ENCODE measurements at places on chromosomes 5 and 9.

- H3K36me3 ChIP-seq, result no peaks in the 10 kb centered on the region
- no peak overlapping the region for H3K27ac ChIP-seq
- peaks cover 28% of the 10 kb centered on the region for H3K4me1 ChIP-seq
- DNase-seq, result no peak
Measured at GRCh38 chr5:138950421-138951031, 75.4 kb upstream of the LRRTM2 start.

- no peak overlapping the region for H3K27ac ChIP-seq
- H3K36me3 ChIP-seq, result no peaks in the 10 kb centered on the region
- no peak overlapping the region for H3K4me3 ChIP-seq
- no peak for DNase-seq
Measured at GRCh38 chr5:16791036-16791705, 144.9 kb downstream of the MYO10 start.

GRCh38 chr5:64766941-64767340, 1.6 kb downstream of the SREK1IP1 start:
- H3K36me3 ChIP-seq, result no peaks in the 10 kb centered on the region
- peaks cover 62% of the 10 kb centered on the region for H3K4me1 ChIP-seq
- peak overlapping the region; percentile 87 for H3K4me3 ChIP-seq
- DNase-seq, result no peak
- no peaks in the 10 kb centered on the region for H3K27me3 ChIP-seq

DNA sequence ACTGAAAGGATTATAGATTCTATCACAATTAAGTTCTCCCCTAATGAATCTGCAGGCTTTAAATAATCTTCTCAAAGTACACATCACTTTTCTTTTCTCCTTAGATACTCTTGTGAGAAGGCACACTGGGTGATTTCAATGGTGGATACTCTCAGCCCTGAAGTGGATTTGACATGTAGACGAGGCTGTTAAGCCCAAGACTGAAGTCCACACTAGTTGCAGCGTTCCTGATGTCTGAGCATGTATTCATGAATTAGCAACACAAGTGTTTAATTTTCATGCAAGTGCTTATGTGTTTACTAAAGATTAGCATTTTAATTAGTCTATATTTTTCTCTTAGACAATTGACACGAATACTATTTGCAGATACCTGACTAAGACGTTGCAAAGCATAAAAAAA, 218.9 kb downstream of the TMEM161B start:
- no peak for DNase-seq
- no peaks in the 10 kb centered on the region for H3K4me1 ChIP-seq
- no peak overlapping the region for H3K27ac ChIP-seq
- no peak overlapping the region for H3K4me3 ChIP-seq
- H3K36me3 ChIP-seq, result no peaks in the 10 kb centered on the region

GRCh38 chr5:92553326-92553725, 1027.7 kb downstream of the NR2F1-AS1 start:
- H3K36me3 ChIP-seq, result no peaks in the 10 kb centered on the region
- H3K4me3 ChIP-seq, result no peak overlapping the region
- no peak for DNase-seq

GRCh38 chr5:129963359-129963758, 59.1 kb downstream of the CHSY3 start:
- H3K4me3 ChIP-seq, result no peak overlapping the region
- no peaks in the 10 kb centered on the region for H3K36me3 ChIP-seq
- no peak overlapping the region for H3K27ac ChIP-seq

GRCh38 chr5:10711562-10711961, 49.5 kb downstream of the DAP start:
- no peak for DNase-seq
- H3K4me1 ChIP-seq, result no peaks in the 10 kb centered on the region
- H3K27me3 ChIP-seq, result no peaks in the 10 kb centered on the region
- no peaks in the 10 kb centered on the region for H3K36me3 ChIP-seq
- H3K4me3 ChIP-seq, result no peak overlapping the region
- no peak overlapping the region for H3K27ac ChIP-seq

- H3K27me3 ChIP-seq, result no peaks in the 10 kb centered on the region
- H3K4me3 ChIP-seq, result no peak overlapping the region
- no peaks in the 10 kb centered on the region for H3K36me3 ChIP-seq
- no peak for DNase-seq
- H3K27ac ChIP-seq, result no peak overlapping the region
- H3K4me1 ChIP-seq, result no peaks in the 10 kb centered on the region
Measured at GRCh38 chr9:15915711-15916110, 362.9 kb downstream of the CCDC171 start.

DNA sequence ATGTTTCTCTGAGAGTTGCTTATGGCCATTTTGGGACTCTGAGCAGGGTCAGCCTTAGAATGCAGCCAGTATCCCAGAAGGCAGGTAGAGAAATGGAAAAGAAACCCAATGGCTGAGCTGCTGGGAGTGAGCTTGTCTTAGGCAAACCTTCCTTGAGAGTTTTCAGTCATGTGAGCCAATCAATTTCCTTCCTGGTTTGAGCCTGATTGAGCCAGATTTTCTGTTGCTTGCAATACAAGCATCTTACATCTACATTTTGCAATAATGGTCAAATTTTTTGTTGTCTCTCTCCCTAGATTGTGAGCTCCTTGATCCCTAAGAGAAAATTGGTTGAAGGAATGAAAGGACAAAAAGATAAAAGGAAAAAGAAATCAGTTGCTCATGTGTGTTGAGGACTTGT, 155.3 kb downstream of the SNX18 start:
- H3K36me3 ChIP-seq, result no peaks in the 10 kb centered on the region
- no peak for DNase-seq
- no peak overlapping the region for H3K27ac ChIP-seq

DNA sequence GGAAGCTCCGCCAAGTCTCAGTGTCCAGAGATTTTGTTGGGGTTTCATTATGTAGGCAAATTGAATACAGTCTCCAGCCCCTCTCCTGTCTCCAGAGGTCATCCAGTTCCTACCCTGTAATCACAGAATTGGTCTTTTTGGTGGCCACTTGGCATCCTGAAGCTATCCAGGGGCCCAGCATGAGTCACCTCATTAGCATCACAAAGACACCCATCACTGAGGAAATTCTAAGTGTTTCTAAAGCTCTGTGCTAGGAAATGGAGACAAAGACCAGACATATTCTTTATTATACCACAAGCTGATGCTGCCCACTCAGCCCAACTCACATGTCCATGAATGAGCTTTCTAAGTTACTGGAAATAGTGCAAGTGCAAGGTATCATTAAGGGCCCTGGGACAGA, 229.9 kb downstream of the DOCK8 start:
- peaks cover 34% of the 10 kb centered on the region for H3K4me1 ChIP-seq
- DNase-seq, result no peak
- no peak overlapping the region for H3K4me3 ChIP-seq
- H3K27ac ChIP-seq, result no peak overlapping the region
- H3K36me3 ChIP-seq, result no peaks in the 10 kb centered on the region
- no peaks in the 10 kb centered on the region for H3K27me3 ChIP-seq

DNA sequence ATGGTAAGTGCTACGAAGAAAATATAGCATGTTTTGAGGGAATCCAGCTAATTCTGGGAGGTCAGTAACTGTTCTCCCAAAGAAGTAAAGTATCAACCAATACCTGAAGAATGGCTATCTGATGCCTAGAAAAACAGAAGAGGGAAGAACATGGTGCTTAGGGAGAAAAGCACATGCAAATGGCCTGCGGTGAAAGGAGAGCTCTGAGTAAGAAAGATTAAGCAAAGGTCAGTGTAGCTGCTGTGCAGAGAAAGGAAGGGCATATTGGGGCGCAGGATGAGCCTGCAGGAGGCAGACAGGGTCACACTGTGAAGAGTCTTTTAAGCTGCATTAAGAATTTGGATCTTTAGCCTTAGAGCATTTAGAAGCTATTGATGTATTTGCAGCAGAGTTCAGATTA, 11.0 kb downstream of the ADRB2 start:
- H3K4me3 ChIP-seq, result no peak overlapping the region
- H3K27me3 ChIP-seq, result no peaks in the 10 kb centered on the region
- H3K27ac ChIP-seq, result no peak overlapping the region
- no peak for DNase-seq

DNA sequence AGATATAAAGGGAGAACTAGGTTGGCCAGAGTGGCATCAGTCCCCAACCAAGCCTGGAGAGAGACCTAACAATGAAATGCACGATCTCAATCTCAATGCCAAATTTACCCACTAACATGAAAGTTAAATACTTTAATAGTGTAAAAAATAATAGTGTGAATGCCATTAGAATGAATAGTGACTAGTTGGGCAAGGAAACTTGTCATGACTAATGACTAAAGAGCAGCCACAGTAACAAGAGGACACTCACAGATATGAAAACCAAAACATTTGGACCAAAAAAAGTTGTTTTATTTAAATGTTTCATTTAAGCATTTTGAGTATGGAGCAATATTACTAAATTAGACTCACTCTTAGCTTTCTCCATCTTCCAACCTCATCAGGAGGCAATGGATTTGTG, 1853.8 kb downstream of the EFNA5 start:
- no peaks in the 10 kb centered on the region for H3K36me3 ChIP-seq
- no peak overlapping the region for H3K4me3 ChIP-seq
- no peak for DNase-seq
- no peaks in the 10 kb centered on the region for H3K27me3 ChIP-seq
- H3K27ac ChIP-seq, result no peak overlapping the region
- no peaks in the 10 kb centered on the region for H3K4me1 ChIP-seq

DNA sequence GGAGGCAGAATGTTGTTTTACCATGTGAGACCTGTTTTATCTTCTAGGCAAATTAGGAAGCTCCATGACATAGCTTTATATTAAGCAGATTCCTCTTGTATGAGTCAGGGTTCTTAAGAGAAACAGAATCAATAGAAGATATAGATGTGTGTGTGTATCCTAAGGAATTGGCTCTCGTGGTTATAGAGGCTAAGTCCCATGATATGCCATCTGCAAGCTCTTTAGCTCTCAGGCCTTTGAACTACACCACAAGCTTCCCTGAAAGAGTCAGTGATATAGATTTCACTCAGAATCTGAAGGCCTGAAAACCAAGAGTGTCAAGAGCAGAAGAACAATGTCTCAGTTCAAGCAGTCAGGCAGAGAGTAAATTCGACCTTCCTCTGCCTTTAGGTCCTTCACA, 365.8 kb upstream of the ZNF608 start:
- no peak overlapping the region for H3K27ac ChIP-seq
- no peaks in the 10 kb centered on the region for H3K36me3 ChIP-seq
- H3K4me3 ChIP-seq, result no peak overlapping the region
- no peaks in the 10 kb centered on the region for H3K4me1 ChIP-seq

DNA sequence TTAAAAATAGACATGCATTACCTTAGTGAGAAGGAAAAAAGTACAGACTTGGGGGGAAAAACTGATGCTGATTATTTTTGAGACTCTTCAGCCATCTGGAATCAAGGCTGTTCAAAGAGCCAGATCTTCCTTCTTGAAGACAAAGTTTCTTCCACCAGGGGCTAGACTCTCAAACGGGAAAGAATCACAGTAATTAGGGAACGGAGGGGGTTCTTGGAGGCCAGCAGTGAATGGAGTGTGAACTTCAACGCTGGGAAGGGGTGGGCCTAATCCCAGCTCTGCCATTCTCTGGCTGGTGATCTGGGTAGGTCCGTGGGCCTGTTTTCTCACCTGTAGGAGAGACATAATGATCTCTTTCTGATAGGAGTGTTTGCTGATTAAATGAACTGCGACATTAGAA, 21.1 kb upstream of the LHX2 start:
- H3K27me3 ChIP-seq, result no peaks in the 10 kb centered on the region
- H3K4me1 ChIP-seq, result no peaks in the 10 kb centered on the region
- H3K4me3 ChIP-seq, result no peak overlapping the region
- no peak for DNase-seq
- no peaks in the 10 kb centered on the region for H3K36me3 ChIP-seq

DNA sequence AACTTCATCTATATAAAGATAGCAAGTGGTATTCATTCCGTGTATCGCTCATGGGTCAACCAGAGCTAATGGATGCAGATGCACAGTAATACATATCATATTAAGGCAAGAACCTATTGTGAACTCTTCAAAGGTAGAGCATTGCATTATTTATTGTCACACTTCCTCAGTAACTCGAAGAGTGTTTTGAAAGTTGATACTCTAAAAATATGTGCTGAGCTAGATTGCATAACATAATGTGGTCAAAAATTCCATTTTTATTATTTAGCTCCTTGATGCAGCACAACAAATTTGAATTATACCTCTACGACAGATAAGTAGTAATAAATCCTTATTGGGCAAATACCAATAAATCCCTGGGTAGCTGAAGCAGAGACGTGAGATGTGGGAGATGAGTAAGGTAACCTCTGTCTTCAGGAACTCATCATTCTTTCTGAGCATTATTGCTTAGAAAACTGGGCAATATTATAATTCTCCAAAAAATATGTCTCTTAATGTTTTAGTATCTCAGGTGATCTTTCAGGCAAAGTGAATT, 70.3 kb downstream of the CDH18 start:
- no peaks in the 10 kb centered on the region for H3K36me3 ChIP-seq
- DNase-seq, result no peak
- no peaks in the 10 kb centered on the region for H3K27me3 ChIP-seq

- DNase-seq, result no peak
- H3K27ac ChIP-seq, result no peak overlapping the region
- H3K27me3 ChIP-seq, result no peaks in the 10 kb centered on the region
- no peak overlapping the region for H3K4me3 ChIP-seq
Measured at GRCh38 chr5:163567811-163568210, 62.4 kb downstream of the MAT2B start.

GRCh38 chr5:31889001-31889561, 250.2 kb downstream of the PDZD2 start:
- no peak overlapping the region for H3K4me3 ChIP-seq
- H3K36me3 ChIP-seq, result no peaks in the 10 kb centered on the region
- no peak overlapping the region for H3K27ac ChIP-seq
- no peak for DNase-seq
- H3K27me3 ChIP-seq, result no peaks in the 10 kb centered on the region

GRCh38 chr9:78029551-78030295, 1.9 kb downstream of the GNAQ start:
- peak overlapping the region; percentile 83 for H3K4me3 ChIP-seq
- peak overlapping the region; percentile 99 for H3K27ac ChIP-seq
- H3K36me3 ChIP-seq, result no peaks in the 10 kb centered on the region
- DNase-seq, result no peak
- H3K27me3 ChIP-seq, result no peaks in the 10 kb centered on the region

DNA sequence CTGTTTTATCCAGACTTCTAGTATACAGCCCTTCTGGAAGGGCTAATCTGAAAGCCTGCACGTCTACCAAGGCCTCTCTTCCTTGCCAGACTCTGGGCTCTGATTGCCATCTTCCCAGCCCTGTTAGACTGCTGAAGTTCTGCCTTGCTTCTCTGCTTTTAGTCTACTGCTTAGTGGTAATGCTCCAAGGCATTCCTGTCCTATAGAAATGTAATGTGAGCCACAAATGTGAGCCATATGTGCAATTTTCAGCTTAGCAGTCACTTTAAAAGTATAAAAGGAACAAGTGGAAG, 32.1 kb downstream of the WNK2 start:
- H3K4me3 ChIP-seq, result no peak overlapping the region
- no peaks in the 10 kb centered on the region for H3K36me3 ChIP-seq
- H3K27ac ChIP-seq, result no peak overlapping the region
- H3K4me1 ChIP-seq, result no peaks in the 10 kb centered on the region
- DNase-seq, result no peak

DNA sequence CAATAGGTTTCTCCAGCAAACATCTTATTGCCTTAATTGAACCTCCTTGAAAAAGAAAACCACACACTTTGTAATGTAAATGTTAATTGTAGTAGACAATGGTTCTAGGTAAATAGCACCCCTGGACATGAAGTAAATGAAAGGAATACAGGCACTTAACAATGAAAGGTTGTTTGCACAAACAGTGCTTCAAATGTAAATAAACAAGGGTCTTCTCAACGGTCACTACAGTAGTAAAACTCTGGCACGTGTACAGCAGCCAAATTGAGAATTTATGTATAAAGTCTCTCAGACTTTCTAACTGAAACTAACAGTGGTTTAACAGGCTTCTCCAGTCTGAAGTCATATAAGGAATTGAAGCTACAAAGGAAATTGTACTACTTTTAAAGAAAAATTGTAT, 218.3 kb downstream of the MEF2C start:
- no peak overlapping the region for H3K27ac ChIP-seq
- H3K4me3 ChIP-seq, result no peak overlapping the region
- peaks cover 72% of the 10 kb centered on the region for H3K27me3 ChIP-seq
- H3K36me3 ChIP-seq, result no peaks in the 10 kb centered on the region
- peaks cover 45% of the 10 kb centered on the region for H3K4me1 ChIP-seq

Measured in esophagus squamous epithelium (tissue), 5 donors.